ENCODE measurements at places on chromosomes 4 and X. TPM values are rescaled to one million over a fixed set of nuclear protein-coding genes. Genes with fewer than 3 reads are reported as not detected.

- peak; percentile 51 for DNase-seq
Measured at GRCh38 chr4:118035309-118035708, 1.0 kb downstream of the NDST3 start.

DNA sequence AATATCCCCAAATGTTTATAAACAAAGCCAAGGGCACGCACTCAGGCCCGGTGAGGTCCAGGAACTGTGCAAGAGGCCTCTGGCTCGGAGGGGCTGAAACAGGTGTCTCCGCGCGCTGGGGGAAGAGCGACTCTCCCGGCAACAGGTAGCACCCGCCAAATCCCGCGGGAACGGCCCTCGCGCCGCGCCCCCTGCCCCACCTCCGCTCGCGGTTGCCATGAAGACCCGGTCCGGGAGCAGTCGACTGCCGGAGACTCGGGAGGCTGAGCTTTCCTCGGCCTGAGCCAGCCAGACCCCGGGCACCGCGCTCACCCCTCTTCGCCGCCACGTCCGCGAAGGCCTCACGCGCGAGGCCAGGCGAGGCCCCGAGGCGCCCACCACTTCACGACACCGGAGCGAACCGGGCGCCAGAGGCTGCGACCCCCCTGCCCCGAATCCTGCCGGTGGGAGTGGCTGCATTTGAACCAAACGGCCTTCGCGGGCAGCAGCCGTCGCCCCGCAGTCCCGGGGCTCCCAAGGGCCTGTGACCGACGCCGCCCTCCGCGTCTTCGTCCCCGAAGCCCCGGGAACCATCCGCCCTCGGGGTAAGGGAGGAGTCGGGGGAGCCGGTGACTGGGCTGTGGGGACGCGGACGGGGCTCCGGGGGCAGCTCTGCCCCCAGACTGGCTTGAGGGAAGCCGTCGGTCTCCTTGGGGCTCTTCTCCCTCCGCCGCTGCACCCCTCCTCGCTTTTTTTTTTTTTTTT lies at the start of gene NSUN7:
NSUN7 (plus strand) TSS at position 239 of the 744 bp plus-strand sequence. CDS start 739 bp downstream, outside the sequence.
- DNase-seq, result no peak

GRCh38 chr4:121155893-121156292 lies 8.2 kb downstream of the TNIP3 start:
- DNase-seq, result peak; percentile 27

- DNase-seq, result peak; percentile 85
Measured at GRCh38 chr4:86895692-86896488, 3.7 kb upstream of the C4orf36 start.

Gene RAB9B
- total RNA-seq, result not detected

DNA sequence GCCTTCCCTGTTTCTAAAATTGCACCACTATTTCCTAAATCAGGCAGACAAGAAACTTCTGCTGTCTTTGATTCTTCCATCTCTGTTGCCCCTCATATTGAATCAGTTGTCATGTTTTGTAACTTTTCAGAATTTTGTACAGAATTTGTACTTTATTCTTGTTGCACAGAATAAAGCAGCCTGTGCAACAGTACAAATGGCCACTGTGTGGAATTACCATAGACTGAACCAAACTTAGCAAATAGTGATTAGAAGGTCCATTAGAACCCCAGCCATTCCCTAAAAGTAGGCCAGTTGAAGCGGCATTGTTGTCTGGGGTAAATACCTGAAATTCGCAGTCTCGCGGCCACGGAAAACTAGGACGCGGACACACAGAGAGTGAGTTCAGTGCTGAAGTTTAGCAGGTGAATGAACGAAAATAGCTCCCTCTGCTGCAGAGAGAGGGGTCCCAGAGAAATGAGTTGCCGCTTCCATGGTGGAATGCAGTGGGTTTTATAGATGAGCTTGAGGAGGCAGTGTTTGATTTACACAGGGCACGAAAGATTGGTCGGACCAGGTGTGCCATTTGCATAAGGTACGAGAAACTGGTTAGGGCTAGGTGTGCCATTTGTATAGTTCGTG lies 71.8 kb downstream of the C4orf33 start:
- no peak for DNase-seq

DNA sequence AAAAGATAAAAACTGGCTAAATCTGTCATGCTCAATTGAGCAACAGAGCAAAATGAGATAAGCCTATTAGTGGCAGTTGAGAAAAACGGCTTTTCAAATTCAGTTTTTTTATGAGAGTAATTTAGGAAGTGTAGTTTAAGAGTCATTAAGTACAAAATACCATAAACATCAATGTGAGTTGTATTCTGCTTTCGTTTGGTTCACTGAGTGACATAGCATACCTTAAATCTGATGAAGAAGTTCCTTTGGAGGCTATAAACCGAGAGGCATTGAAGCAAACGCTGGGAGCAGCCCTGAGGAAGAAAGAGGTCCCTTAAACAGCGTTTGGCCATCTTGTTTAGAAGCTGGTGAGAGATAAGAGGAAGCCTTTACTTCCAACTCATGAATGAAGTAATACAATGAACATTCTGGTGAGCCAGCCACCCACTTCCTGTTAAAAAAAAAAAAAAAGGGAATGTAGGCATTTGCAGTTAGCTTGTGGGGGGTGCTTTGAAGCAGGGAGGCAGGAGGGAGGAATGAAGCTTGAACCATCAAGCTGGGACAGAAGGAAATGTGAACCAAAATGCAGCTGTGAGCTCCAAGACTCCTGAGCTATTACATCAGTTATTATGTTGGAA lies 132.3 kb downstream of the ZNF330 start:
- no peak for DNase-seq

Gene ARMCX2
- total RNA-seq, result 28.1 TPM

GRCh38 chrX:639151-639550 lies 8.6 kb downstream of the SHOX start:
- no peak for DNase-seq

GRCh38 chr4:155539746-155540145 lies 126.9 kb upstream of the GUCY1A1 start:
- DNase-seq, result no peak

Gene GAGE12H
- total RNA-seq, result not detected

GRCh38 chr4:71473541-71474240 lies 134.9 kb downstream of the SLC4A4 start:
- DNase-seq, result no peak

- no peak for DNase-seq
Measured at GRCh38 chr4:13541176-13541604, 3.1 kb downstream of the NKX3-2 start.

Data from G401 (cell line).